Lower lobe of right lung (tissue), 2 donors: ENCODE measurements at places on chromosomes 5 and 9. TPM values are rescaled to one million over a fixed set of nuclear protein-coding genes. Genes with fewer than 3 reads are reported as not detected.

GRCh38 chr5:3214838-3215374 lies 380.7 kb upstream of the IRX1 start:
- H3K4me1 ChIP-seq, result no peaks in the 10 kb centered on the region
- H3K4me3 ChIP-seq, result no peak overlapping the region
- H3K27ac ChIP-seq, result no peak overlapping the region
- no peaks in the 10 kb centered on the region for H3K36me3 ChIP-seq
- no peaks in the 10 kb centered on the region for H3K27me3 ChIP-seq
- no peak for DNase-seq

DNA sequence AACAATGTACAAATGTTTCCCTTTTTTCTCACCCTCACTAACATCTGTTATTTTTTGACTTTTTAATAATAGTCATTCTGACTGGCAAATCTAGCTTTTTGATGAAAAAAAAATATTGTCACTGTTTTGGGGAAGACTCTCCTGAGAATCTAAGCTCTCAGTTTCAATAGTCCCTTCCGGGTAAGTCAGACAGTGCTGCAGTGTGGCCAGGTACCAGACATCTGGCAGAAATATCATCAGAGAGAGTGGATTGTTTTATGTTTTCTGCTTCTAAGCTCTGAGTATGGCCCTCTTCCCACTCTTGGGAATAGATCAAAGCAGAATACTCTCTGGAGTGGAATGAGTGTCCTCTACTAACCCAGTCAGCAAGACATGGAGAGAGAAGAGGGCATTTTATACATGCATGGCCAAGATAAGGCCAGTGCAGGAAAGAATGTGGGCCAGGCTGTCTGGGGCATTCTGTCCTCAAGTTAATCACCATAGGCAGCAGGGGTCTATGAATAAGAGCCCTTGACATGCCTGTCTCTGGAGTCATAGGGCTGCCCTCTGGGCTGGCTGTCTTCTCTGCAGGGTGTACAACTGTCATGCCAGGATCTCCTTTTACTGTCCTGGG lies 38.5 kb upstream of the OR2S2 start:
- H3K4me1 ChIP-seq, result peaks cover 8% of the 10 kb centered on the region
- DNase-seq, result no peak
- no peaks in the 10 kb centered on the region for H3K36me3 ChIP-seq

The NFX1 gene
- total RNA-seq, result 36.2 TPM

- DNase-seq, result no peak
- no peak overlapping the region for H3K4me3 ChIP-seq
These were observed 156.2 kb upstream of the ZNF618 start for GRCh38 chr9:113719919-113720318.

The HSPB3 gene
- not detected for total RNA-seq

DNA sequence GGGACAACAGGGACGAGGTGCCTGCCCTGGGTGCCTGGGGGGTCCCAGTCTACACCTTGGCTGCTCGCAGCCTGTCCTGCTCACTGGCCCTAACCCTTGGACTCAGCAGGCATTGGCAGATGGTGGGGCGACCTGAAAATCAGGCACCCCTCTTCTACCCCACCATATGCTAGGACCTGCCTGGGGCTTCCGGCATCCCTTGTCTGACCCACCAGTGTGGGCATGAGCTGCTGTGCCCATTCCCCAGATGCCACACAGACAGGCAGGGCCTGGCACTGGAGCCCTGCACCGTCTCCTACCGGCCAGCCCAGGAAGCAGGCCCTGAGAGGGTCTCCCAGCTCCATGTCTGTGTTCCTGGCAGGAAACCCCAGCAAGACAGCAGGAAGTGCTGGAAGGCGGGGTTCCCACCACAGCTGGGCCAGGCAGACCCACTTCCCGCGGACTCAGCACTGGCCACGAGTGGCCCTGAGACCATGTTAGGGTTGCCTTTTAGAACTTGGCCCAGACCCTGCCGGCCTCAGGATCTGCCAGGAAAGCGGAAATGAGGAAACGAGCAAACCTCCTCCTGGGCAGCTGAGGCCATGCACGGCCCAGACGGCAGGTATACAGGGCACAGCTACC lies 3.1 kb downstream of the NINJ1 start:
- H3K27me3 ChIP-seq, result no peaks in the 10 kb centered on the region
- peaks cover 89% of the 10 kb centered on the region for H3K4me1 ChIP-seq
- peak overlapping the region; percentile 98 for H3K27ac ChIP-seq

DNA sequence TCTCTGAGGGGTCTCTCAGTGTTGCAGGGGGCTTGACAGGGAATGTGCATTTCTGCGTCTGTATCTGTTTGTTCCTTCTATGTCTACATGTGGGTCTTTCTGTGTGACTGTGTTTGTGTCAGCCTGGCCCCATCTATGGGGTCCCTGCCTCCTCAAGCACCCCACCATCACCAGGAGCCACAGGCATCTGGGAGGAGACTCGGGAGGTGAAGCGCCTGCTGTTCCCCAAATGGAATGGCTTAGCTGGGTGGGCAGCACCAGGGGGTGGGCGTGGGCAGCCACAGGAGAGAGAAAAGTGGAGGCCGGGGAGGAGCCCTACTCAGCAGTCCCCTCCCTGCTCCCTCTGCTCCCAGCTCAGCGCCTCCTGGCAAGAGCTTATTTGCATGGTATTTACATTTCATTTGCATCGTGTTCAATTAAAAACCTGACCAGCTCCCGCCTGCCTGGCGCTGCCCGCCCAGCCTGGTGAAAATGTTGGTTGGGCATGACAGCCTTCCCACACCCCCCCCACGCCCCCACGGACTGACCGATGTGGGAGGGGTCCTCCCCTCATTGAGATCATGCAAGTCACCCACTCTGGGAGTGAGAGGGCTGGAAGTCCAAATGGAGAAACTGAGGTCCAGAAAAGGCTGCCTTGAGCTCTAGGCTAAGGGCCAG lies 50.5 kb downstream of the CXXC5 start:
- no peaks in the 10 kb centered on the region for H3K27me3 ChIP-seq
- no peak overlapping the region for H3K4me3 ChIP-seq
- DNase-seq, result peak; percentile 73
- peak overlapping the region; percentile 39 for H3K27ac ChIP-seq

DNA sequence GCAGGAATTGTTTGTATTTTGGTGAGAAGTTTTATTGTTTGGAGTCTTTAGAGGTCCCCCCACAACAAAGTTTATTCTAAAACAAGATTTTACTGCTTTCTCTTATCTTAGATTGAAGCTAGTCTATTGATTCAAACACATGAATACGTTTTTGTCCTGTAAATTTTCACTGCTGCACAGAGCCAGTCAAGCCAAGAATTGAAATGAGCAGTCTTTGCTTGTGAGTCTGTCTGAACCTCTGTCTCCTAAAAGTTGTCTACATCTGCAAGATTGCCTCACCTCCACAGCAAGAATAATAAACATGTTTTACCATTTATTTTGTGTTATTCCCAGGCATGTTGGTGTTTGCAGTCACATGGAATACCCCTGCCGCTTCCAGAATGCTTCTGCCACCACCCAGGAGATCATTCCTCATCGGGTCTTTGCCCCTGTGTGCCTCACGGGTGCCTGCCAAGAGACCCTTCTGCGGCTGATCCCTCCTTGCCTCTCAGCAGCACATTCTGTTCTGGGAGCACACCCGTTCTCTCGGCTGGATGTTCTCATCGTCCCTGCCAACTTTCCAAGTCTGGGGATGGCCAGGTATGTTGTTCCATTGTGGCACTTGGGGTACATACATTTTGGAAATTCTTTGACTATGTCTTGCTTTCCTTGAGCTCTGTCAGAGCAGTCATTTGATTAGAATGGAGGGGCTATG lies 74.1 kb downstream of the AOPEP start:
- H3K36me3 ChIP-seq, result peaks cover 5% of the 10 kb centered on the region
- DNase-seq, result no peak
- H3K27ac ChIP-seq, result peak overlapping the region; percentile 67
- no peaks in the 10 kb centered on the region for H3K27me3 ChIP-seq

GRCh38 chr5:113242481-113243348 lies 192.1 kb downstream of the TSSK1B start:
- peaks cover 10% of the 10 kb centered on the region for H3K4me1 ChIP-seq
- H3K36me3 ChIP-seq, result no peaks in the 10 kb centered on the region
- no peak overlapping the region for H3K4me3 ChIP-seq
- no peak overlapping the region for H3K27ac ChIP-seq
- H3K27me3 ChIP-seq, result no peaks in the 10 kb centered on the region

GRCh38 chr9:116055536-116055935 lies 98.1 kb upstream of the PAPPA start:
- no peak overlapping the region for H3K27ac ChIP-seq
- no peaks in the 10 kb centered on the region for H3K27me3 ChIP-seq
- no peak overlapping the region for H3K4me3 ChIP-seq
- no peaks in the 10 kb centered on the region for H3K4me1 ChIP-seq
- no peak for DNase-seq
- no peaks in the 10 kb centered on the region for H3K36me3 ChIP-seq

- H3K4me1 ChIP-seq, result peaks cover 22% of the 10 kb centered on the region
- no peak for DNase-seq
- H3K4me3 ChIP-seq, result no peak overlapping the region
- H3K27me3 ChIP-seq, result no peaks in the 10 kb centered on the region
- no peaks in the 10 kb centered on the region for H3K36me3 ChIP-seq
These were observed 9.8 kb downstream of the PDLIM4 start for GRCh38 chr5:132267166-132267739.

- DNase-seq, result no peak
- H3K4me3 ChIP-seq, result no peak overlapping the region
- peaks cover 12% of the 10 kb centered on the region for H3K4me1 ChIP-seq
- H3K36me3 ChIP-seq, result peaks cover 36% of the 10 kb centered on the region
- H3K27ac ChIP-seq, result no peak overlapping the region
These were observed 42.5 kb downstream of the GOLPH3 start for GRCh38 chr5:32131604-32132003.

GRCh38 chr5:145829708-145830361 lies 5.3 kb downstream of the PRELID2 start:
- no peaks in the 10 kb centered on the region for H3K36me3 ChIP-seq
- DNase-seq, result no peak
- H3K4me3 ChIP-seq, result no peak overlapping the region
- peaks cover 23% of the 10 kb centered on the region for H3K4me1 ChIP-seq

The LCN10 gene
- total RNA-seq, result 2.5 TPM

DNA sequence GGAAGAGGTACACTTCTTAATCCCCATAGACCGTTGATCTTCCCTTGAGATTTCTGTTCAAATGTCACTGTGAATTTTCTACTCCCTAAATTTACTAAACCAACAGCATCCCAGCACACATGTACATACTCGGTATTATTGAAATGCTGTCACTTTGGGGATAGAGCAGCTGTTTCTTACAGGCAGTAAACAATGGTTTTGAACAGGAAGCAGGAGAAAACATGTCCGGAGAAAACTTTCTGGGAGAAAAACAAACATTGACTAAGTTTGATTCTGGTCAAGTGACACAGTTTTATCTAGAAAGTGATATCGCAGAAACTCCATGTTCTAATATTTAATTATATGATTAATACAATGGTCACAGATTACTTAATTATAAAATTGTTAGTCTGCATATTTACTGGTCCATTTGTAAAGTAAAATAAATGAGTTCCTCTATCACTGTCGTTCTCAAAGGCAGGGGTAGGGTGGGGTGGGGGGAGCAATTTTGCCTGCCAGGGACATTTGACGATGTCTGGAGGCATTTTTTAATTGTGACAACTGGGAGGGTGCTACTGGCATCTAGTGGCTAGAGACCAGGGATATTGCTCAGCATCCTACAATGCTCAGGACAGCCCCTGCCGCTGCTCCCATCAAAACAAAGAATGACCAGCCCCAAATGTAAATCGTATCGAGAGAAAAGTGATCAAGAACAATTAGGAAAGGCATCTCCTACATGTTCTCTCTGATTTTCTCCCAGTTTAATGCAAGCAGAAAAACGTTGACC lies 12.2 kb downstream of the TAS2R1 start:
- H3K4me3 ChIP-seq, result no peak overlapping the region
- DNase-seq, result no peak
- no peak overlapping the region for H3K27ac ChIP-seq
- no peaks in the 10 kb centered on the region for H3K4me1 ChIP-seq

GRCh38 chr5:74639807-74640449 lies 600 bp downstream of the ENC1 start:
- peak overlapping the region; percentile 93 for H3K27ac ChIP-seq
- H3K36me3 ChIP-seq, result peaks cover 13% of the 10 kb centered on the region
- peaks cover 66% of the 10 kb centered on the region for H3K4me1 ChIP-seq
- peak overlapping the region; percentile 94 for H3K4me3 ChIP-seq
- no peaks in the 10 kb centered on the region for H3K27me3 ChIP-seq

DNA sequence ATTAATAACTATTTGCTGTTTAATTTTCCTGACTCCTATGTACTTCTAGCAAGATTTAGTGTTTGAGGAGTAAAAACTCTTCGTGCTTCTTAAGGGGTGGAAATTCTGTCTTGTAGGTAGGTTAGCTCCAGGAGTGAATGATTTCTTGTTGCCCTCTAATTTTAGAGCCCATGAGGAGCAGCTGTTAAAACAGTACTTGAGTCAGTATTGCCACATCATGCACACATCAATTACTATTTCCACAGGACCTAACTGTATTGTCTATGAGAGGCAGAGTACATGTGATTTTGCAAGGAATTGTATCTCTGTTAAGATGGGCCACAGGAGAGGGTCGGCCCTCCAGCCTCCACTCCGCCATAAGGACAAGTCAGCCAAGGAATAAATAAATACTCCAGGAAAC lies 91.2 kb downstream of the PDZD2 start:
- no peaks in the 10 kb centered on the region for H3K36me3 ChIP-seq
- H3K27me3 ChIP-seq, result no peaks in the 10 kb centered on the region
- no peak overlapping the region for H3K27ac ChIP-seq
